ENCODE measurements at places on chromosomes 3 and 15.

GRCh38 chr3:66394019-66394752, 106.6 kb downstream of the LRIG1 start:
- no peak for DNase-seq

GRCh38 chr3:23950293-23950692, 5.2 kb downstream of the NR1D2 start:
- DNase-seq = no peak

DNA sequence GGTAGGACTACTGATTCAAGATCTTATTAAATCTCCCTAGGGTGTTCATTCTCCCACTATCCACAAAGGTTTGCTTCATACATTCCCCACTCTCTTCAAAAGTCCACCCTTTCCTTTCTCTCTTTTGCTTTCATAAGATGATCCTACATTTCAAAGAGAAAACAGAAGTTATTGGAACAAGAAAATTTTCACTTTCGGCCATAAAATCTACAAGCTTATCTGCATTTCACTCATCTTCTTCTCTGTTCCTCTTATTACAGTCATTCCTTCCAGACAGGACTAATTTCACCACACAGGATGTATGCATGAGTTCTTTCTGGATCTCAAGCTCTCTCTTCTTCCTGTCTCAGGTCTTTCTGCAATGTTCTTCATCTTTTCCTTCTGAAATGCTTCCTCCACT, 238.7 kb downstream of the ISL2 start:
- no peak for DNase-seq

GRCh38 chr3:66495668-66496045, 5.2 kb downstream of the LRIG1 start:
- DNase-seq = no peak

GRCh38 chr3:144039661-144040060, 68.0 kb downstream of the DIPK2A start:
- no peak for DNase-seq

- DNase-seq = no peak
Observed at GRCh38 chr3:55935241-55935640, 448.1 kb upstream of the WNT5A start.

Measured in head of caudate nucleus (tissue), 42 donors.